ENCODE measurements at places on chromosomes 4 and X. TPM values are rescaled to one million over a fixed set of nuclear protein-coding genes. Genes with fewer than 3 reads are reported as not detected.

DNA sequence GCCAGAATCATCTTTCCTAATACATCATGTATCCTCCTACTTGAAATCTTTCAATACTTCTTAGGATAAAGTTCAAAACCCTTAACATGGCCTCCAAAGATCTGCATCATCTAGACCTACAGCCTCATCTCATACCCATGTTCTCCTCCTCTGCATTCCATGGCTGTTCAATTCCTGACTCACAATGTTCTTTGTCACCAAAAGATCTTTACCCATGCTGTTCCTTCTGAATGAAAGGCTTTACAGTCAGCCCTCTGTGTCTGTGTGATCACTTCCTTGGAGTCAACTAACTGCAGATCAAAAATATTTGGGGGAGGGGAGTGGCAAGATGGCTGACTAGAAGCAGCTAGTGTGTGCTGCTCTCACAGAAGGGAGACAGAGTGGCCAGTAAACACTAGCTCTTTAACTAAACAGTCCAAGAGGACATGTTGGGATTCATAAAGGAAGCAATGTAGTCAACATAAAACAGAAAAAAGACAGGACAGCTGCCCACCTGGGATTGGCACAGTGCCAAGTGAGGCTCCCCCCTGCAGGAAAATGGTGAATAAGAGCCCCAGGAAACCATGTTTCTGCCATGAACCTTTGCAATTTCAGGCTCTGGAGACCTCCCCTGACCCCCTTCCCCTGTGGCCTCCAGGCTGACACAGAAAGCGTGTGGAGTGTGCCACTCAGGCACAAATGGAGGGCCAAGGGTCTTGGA, 31.9 kb downstream of the CBR4 start:
- no peaks in the 10 kb centered on the region for H3K27me3 ChIP-seq
- no peaks in the 10 kb centered on the region for H3K4me1 ChIP-seq
- peaks cover 7% of the 10 kb centered on the region for H3K36me3 ChIP-seq
- H3K27ac ChIP-seq, result no peak overlapping the region

DNA sequence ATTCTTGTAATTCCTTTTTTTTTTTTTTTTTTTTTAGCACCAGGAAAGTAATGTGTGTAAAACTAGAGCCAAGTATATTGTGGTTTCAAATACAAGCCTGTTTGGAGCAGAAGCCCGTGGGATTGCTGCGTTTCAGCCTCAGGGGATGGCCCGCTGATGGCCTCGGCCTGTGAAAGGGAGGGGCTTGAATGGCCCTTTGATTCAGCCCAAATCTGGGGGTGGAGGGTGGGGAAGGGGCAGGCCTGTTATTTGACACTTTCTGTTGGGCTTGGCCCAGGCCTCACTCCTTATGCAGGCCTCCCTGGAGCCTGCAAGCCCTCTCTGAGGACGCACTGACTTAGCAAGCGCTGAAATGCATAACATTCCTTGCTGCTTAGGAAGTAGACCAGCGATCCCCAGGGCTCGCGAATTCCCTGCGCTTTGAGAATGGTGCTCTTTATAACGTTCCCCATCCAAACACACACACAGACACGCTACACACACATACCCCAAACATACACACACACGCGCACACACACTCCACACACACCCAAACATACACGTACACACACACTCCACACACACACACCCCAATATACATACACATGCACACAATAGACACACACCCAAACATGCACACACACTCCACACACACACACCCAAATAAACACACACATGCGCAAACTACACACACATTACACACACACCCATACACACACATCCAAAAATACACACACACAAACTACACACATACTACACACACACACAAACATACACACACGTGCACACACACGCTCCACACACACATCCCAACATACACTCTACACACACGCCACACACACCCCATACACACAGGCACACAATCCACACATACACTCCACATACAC, 29.6 kb downstream of the TLR10 start:
- peaks cover 7% of the 10 kb centered on the region for H3K4me1 ChIP-seq
- no peaks in the 10 kb centered on the region for H3K27me3 ChIP-seq
- DNase-seq, result peak; percentile 94
- H3K4me3 ChIP-seq, result no peak overlapping the region

DNA sequence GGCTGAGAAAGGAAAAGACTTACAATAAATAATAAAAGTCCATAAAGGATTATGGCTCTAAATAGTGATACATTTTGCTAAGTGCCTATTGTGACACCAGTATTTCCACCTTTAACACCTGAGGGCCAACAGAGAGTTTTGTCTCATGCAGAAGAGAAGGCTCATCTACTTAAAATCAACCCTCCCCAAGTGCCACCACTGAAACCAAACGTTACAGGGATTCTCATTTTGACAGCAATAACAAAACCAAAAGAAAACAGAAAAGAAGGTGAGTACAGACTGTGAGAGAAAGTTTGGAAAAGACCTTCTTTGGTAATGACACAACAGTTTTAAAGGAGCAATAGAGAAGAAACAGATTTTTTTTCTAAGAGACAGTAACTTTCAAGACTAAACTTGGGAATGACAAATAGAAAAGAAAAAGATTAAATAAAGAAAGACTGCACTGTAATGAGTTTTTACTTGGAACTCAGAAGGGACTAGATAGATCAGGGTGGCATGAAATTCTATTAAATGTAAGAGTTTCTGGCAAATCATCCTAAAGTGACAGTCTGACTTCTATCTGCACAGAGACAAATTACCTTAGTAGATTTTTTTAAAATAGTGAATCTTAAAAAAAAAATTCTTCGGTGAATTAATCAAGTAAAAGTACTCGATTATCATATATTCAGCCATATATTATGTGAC, 109.7 kb downstream of the ZNF827 start:
- H3K4me1 ChIP-seq, result peaks cover 15% of the 10 kb centered on the region
- H3K36me3 ChIP-seq, result no peaks in the 10 kb centered on the region
- H3K27ac ChIP-seq, result peak overlapping the region; percentile 42
- no peaks in the 10 kb centered on the region for H3K27me3 ChIP-seq

- peak overlapping the region; percentile 30 for H3K27ac ChIP-seq
- no peak overlapping the region for H3K4me3 ChIP-seq
- no peaks in the 10 kb centered on the region for H3K27me3 ChIP-seq
Measured at GRCh38 chr4:73776321-73776729, 36.0 kb downstream of the CXCL8 start.

GRCh38 chrX:98405376-98405775, 1521.7 kb downstream of the RPA4 start:
- no peaks in the 10 kb centered on the region for H3K36me3 ChIP-seq
- H3K27ac ChIP-seq, result no peak overlapping the region
- no peak overlapping the region for H3K4me3 ChIP-seq
- no peak for DNase-seq
- H3K27me3 ChIP-seq, result no peaks in the 10 kb centered on the region

GRCh38 chrX:1599791-1600405, 8.5 kb downstream of the AKAP17A start:
- H3K4me1 ChIP-seq, result no peaks in the 10 kb centered on the region
- no peak overlapping the region for H3K27ac ChIP-seq
- DNase-seq, result no peak
- H3K27me3 ChIP-seq, result no peaks in the 10 kb centered on the region
- H3K4me3 ChIP-seq, result no peak overlapping the region

- H3K27ac ChIP-seq, result no peak overlapping the region
- H3K27me3 ChIP-seq, result no peaks in the 10 kb centered on the region
- no peak for DNase-seq
Measured at GRCh38 chrX:75228854-75229253, 45.0 kb upstream of the UPRT start.

- H3K36me3 ChIP-seq, result no peaks in the 10 kb centered on the region
- H3K4me1 ChIP-seq, result peaks cover 67% of the 10 kb centered on the region
- H3K27me3 ChIP-seq, result no peaks in the 10 kb centered on the region
- no peak overlapping the region for H3K4me3 ChIP-seq
- H3K27ac ChIP-seq, result no peak overlapping the region
Measured at GRCh38 chr4:147790412-147790811, 58.5 kb downstream of the ARHGAP10 start.

DNA sequence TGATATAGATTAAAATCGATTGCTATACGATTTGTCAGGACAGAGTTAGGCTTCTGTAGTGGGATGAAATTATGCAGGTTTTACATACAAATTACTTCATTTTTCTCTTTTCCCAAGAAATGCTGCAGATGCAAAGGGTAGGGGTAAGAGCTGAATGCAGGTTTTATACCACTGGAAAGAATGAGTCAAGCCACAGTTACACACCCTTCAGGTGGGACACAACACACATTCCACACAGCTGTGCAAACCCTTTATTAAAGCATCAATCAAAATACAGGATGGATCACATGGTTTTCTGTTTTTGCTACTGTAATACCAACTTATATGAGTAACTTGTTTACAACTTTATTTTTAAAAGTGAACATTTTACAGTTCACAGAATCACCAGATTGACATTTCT, 39.8 kb downstream of the MFAP3L start:
- no peaks in the 10 kb centered on the region for H3K27me3 ChIP-seq
- no peak overlapping the region for H3K27ac ChIP-seq
- H3K36me3 ChIP-seq, result no peaks in the 10 kb centered on the region
- no peak for DNase-seq
- no peaks in the 10 kb centered on the region for H3K4me1 ChIP-seq
- no peak overlapping the region for H3K4me3 ChIP-seq

DNA sequence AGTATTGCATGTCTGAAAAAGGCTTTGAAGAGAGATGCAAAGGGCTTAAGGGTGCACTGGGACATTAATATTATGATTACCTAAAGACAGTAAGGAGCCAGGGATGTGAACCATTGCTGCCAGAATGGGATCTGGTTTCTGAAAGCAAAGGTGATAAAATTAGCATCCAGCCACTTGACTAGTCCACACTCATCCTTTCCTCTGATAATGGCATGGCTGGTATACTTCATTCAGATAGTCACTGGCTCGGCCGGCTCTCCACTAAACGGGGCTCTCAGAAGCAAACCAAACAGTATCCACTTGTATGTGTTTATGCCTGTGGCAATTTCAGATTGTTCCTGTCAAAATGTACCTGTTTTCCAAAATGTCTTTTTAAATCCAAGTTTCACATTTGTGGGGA, 46.4 kb downstream of the MAMLD1 start:
- no peaks in the 10 kb centered on the region for H3K4me1 ChIP-seq
- no peaks in the 10 kb centered on the region for H3K27me3 ChIP-seq
- DNase-seq, result no peak
- no peaks in the 10 kb centered on the region for H3K36me3 ChIP-seq
- no peak overlapping the region for H3K4me3 ChIP-seq

DNA sequence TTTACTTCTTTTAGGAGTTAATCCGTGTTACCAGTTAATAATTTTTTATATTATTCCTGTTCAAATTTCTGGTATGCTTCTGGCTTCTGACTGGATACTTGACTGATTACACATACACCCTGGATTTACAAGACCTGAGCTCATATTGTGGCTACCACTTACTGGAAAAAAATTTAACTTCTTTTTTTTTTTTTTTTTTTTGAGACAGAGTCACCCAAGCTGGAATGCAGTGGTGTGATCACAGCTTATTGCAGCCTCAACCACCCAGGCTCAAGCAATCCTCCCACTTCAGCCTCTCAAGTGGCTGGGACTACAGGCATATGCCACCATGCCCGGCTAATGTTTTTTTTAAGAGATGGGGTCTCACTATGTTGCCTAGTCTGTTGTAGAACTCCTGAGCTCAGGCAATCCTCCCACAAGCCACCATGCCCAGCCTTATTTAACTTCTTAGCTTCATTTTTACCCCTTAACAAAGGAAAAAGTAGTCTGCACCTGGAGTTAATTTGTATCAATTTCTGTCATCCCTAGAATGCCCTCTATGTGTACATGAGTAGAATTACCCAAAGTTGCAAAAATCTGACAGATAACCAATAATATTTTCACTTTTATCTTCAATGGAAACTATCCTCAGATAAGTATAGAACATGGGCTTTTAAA, 50.3 kb downstream of the TMEM165 start:
- H3K4me3 ChIP-seq, result no peak overlapping the region
- H3K27me3 ChIP-seq, result no peaks in the 10 kb centered on the region
- peaks cover 15% of the 10 kb centered on the region for H3K36me3 ChIP-seq
- DNase-seq, result no peak
- H3K4me1 ChIP-seq, result no peaks in the 10 kb centered on the region

DNA sequence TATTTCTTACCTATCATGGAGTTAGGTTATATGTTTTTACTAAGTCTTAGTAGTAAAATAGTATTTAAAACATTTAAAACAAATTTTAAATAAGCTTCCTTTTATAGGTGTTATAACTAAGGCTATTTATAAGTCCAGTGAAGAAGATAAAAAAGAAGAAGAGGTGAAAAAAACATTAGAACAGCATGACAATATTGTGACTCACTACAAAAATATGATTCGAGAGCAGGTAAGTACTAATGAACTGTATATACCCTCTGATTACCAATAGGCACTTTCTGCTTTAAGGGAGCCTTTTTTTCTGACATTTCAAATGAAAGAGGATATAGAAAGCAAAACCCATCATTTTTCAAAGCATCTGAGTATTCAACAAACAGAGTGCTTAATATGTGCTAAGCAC, 76.6 kb downstream of the USO1 start:
- H3K36me3 ChIP-seq, result peaks cover 27% of the 10 kb centered on the region
- H3K27me3 ChIP-seq, result no peaks in the 10 kb centered on the region
- no peak for DNase-seq

- no peaks in the 10 kb centered on the region for H3K27me3 ChIP-seq
- DNase-seq, result no peak
- no peaks in the 10 kb centered on the region for H3K36me3 ChIP-seq
- H3K27ac ChIP-seq, result no peak overlapping the region
- H3K4me1 ChIP-seq, result no peaks in the 10 kb centered on the region
Measured at GRCh38 chrX:132614297-132614696, 125.5 kb upstream of the MBNL3 start.

DNA sequence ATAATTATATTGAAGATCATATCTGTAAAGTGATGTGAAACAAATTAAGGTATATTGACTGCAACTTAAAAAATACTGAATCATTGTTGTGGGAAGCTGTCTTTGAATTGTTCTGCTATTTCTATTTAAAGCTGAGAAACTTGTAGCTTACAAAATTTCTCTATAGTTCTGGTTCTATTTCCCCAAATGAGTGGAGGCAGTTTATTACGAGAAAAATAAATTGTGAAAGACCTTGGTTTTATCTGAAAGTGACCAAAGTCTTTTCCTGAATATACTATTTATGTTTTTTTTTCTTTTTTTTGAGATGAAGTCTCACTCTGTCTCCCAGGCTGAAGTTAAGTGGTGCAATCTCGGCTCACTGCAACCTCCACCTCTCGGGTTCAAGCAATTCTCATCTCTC, 165.4 kb downstream of the SH3BGRL start:
- no peaks in the 10 kb centered on the region for H3K27me3 ChIP-seq
- no peaks in the 10 kb centered on the region for H3K4me1 ChIP-seq
- no peak overlapping the region for H3K4me3 ChIP-seq

- H3K4me3 ChIP-seq, result no peak overlapping the region
- H3K27ac ChIP-seq, result no peak overlapping the region
- no peaks in the 10 kb centered on the region for H3K4me1 ChIP-seq
- no peak for DNase-seq
- peaks cover 25% of the 10 kb centered on the region for H3K36me3 ChIP-seq
- no peaks in the 10 kb centered on the region for H3K27me3 ChIP-seq
Measured at GRCh38 chr4:6601661-6602250, 26.8 kb downstream of the MAN2B2 start.

- no peaks in the 10 kb centered on the region for H3K4me1 ChIP-seq
- no peaks in the 10 kb centered on the region for H3K36me3 ChIP-seq
- no peaks in the 10 kb centered on the region for H3K27me3 ChIP-seq
- no peak overlapping the region for H3K27ac ChIP-seq
- H3K4me3 ChIP-seq, result no peak overlapping the region
Measured at GRCh38 chr4:3299122-3299975, 6.5 kb downstream of the RGS12 start.

USP27X gene
- 4.6 TPM for total RNA-seq

LONRF3 gene
- total RNA-seq, result 50.5 TPM

FTHL17 gene
- total RNA-seq, result not detected

PCYT1B gene
- total RNA-seq, result not detected

LRP2BP gene
- 1.8 TPM for total RNA-seq

RHOXF2 gene
- total RNA-seq, result not detected

Measured in thyroid gland (tissue), 4 donors.